ENCODE measurements at places on chromosomes 1 and 21.

DNA sequence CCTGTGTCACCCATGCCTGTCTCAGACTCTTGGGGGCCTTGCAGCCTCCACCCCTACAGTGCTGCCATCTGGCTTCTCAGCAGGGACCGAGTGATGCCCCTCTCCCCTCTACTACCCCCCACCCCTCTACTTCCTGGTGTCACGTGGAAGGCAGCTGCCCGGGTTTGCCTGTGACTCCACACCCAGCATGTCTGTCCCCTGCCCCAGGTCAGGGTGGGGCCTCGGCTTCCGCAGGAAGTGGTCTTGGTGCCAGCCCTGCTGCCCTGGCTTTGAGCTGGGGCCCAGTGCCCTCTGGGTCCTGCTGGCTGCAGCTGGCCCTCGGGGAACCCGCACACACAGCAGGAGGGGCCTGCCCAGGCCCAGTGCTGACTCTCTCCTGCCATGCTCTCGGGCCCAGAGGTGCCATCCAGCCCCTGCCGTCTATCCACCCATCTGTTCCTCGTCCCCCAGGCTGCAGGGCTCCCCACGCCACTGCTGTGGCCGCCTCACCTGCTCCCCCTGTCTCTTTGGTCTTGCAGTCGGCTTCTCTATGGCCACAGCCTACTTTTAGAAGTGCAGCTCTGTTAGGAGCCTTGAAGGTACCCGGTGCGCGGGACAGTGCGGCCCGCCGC, 24.0 kb downstream of the PLCH2 start:
- DNase-seq, result no peak

- no peak for DNase-seq
These were observed 54.9 kb downstream of the SLC30A7 start for GRCh38 chr1:100950781-100951180.

- DNase-seq, result peak; percentile 47
These were observed 43.7 kb upstream of the IVNS1ABP start for GRCh38 chr1:185360714-185361113.

GRCh38 chr1:23810818-23811540, 10.4 kb upstream of the GALE start:
- no peak for DNase-seq

DNA sequence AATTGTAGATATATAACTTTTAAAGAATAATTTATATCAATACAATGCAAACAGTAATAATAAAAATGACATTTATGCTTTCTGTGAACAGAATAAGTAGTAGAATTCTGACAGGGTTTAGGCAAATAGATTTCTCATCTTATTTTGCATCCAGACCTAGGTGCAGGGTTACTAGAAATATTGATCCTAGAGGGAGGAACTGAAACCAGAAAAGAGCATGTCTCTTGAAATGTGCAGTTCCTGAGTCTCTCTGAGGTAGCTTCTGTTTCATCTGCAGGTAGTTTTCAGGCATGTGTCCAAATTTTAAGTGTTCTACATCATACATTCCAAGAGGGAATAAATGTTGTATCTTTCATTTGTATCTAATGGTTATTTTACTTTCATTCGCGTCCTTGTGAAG, 631.9 kb upstream of the ADGRL4 start:
- no peak for DNase-seq

DNA sequence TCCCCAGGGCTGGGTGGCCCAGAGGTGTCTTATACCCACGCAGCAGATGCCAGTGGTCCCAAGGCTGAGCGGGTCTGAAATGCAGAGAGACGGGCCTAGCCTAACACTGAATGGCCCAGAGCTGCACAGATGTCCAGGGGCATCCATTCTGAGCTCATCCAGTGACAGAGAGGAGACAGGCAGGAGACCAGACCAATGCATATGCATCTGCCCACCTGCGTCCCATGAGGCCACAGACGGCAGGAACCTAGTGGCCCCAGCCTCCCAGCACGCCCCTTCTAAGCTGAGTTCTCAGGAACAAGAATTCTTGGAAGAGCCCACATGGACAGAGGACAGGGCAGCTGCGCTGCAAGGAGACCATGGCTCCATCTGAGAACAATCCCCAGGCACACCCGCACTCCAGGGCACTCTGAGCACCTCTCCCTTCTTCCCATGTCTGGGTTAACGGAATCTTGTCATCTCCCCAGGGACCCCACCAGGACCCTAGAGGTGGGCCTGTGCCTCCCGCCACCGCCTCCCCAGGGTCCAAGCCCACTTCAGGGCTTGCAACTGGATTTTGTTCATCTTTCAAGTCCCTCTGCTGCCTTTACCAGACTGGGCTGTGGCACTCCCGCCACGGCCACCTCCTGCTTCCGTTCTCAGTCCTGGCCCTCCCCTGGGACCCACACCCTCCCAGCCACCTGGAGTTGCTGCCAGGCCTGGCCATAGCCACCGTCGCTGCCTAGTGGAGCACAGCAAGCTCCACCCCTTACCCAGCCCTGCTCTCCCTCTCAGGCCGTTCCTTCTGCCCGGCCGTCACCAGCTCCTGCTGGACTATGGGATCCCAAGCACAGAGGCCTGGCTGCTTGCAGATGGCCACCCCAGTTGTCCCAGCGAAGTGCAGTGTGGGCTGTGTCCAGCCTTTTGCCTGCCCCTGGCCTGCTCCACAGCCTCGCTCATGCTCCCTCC, 3.3 kb downstream of the WNT3A start:
- DNase-seq, result no peak

DNA sequence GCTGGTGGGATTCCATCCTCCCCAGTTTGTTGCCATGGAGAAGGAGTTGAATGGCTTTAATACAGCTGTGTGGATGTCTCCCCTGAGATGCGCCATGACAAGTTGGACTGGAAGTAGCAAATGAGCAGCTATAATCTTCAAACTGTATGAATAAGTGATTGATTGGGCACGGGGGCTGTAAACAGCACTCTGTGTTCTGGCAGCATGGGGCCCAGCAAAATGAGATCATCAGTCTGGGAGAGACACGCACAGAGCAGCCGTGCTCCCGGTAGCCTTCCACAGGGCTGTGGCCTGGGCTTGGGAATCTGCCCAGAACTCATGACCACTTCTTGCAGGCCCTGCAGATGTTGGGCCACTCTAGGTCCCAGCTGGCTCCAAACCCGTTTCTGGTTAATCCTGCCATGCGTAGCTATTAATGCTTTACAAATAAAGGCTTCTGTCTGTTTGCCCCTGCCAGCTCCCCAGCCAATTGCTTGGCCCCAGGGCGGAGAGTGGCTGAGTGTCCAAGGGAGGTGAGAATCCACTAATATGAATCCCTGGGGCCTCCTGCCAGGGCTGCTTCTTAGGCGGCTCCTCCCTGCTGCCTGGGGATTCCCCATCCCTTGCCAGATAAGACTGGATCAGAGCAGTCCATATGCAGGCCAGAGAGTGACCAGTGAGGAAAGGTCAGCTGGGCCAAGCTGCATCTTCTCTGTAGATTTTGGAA, 642.9 kb downstream of the AJAP1 start:
- no peak for DNase-seq

- no peak for DNase-seq
These were observed 47.1 kb downstream of the GPR88 start for GRCh38 chr1:100584761-100585745.

DNA sequence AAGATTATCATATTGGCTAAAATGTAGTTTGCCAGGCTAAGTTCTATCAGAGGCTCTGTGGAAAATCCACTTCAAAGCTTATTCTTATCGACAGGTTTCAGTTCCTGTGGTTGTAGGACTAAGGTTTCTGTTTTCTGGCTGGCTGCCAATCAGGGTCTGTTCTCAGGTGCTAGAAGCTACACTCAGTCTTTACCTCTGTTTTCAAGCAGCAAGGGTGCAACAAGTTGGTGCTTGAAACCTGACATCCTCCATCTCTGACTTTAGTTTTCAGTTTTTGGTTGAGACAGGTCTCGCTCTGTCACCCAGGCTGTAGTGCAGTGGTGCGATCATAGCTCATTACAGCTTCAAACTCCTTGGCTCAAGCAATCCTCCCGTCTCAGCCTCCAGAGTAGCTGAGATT, 15.3 kb upstream of the TMCO2 start:
- no peak for DNase-seq

DNA sequence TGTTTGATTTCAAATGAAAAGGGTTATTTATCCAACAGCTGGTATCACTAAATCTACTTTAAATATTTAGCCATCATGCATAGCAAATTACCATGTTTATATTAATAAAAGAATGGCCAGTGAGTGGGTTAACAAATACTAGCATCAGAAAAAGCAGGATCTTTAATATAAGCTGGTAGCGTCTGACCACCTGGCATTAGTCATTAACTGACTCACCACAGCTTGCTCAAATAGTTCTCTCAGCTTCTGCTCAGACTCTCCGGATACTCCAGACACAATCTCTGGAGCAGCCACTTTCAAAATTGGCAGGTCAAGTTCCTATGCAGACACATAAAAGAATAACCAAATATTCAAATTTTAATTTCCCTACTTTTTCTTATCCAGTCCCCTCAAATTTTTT, 29.6 kb downstream of the NVL start:
- DNase-seq, result peak; percentile 34

- DNase-seq, result no peak
These were observed 556.4 kb downstream of the KIF26B start for GRCh38 chr1:245710961-245711903.

GRCh38 chr1:246791303-246791918, 67.2 kb downstream of the SCCPDH start:
- no peak for DNase-seq

- no peak for DNase-seq
These were observed 251.8 kb downstream of the CRB1 start for GRCh38 chr1:197519741-197520334.

DNA sequence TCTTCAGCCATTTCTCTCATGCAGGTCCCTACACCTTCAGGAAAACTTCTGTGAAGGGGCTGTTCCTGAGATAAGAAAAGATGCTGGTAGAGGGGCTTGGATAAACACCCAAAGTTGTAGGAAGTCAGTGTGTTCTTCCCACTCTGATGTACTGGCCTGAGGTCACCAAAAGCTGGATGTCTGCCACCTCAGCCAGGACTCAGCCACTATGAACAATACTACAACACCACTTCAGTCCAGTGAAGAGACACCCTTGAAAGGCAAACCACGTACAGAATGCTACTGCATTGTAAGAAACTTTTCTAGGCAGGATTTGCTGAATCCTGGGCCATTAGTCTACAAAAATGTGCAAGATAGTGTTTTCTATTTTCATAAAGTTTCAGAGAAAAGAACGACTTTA, 2.4 kb downstream of the PTPN14 start:
- DNase-seq, result no peak

DNA sequence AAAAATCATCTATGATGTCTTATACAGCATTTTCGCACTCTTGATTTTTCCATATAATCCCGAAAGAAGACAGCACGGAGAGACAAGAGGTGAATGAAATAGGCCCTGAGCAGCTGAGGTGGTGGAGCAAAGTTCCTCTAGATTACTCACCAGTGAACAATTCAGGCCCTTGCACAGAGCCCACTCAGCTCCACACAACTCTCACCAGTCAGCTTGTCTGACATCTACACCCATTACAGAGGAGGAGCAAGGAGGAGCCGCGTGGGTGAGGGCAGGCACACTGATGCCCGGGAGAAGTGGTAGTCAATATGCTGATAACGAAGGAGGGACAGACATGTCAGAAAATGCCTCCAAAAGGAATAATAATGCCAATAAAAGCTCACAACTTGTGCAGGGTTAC, 59.9 kb downstream of the DNM3 start:
- DNase-seq, result no peak

DNA sequence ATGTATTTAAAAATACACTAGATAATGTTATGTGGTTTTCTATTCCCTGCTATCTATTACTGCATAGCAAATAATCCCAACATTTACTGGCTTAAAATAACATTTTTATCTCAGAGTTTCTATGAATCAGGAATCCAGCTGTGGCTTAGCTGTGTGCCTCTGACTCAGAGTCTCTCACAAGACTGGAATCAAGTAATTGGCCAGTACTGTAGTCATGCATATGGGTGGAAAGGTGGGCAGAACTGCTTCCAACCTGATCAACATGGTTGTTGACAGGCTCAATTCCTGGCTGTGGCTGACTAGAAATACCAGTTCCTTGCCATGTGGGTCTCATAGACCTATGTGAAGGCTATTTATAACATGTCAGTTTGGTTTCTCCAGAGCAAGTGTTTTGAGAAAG, 131.8 kb downstream of the PDE4B start:
- DNase-seq, result peak; percentile 53

- DNase-seq, result no peak
These were observed 18.3 kb upstream of the NPHP4 start for GRCh38 chr1:6010554-6010953.

- DNase-seq, result peak; percentile 59
These were observed 18.7 kb upstream of the AK2 start for GRCh38 chr1:33055210-33056008.

GRCh38 chr1:82783044-82783443, 982.3 kb downstream of the ADGRL2 start:
- DNase-seq, result no peak

DNA sequence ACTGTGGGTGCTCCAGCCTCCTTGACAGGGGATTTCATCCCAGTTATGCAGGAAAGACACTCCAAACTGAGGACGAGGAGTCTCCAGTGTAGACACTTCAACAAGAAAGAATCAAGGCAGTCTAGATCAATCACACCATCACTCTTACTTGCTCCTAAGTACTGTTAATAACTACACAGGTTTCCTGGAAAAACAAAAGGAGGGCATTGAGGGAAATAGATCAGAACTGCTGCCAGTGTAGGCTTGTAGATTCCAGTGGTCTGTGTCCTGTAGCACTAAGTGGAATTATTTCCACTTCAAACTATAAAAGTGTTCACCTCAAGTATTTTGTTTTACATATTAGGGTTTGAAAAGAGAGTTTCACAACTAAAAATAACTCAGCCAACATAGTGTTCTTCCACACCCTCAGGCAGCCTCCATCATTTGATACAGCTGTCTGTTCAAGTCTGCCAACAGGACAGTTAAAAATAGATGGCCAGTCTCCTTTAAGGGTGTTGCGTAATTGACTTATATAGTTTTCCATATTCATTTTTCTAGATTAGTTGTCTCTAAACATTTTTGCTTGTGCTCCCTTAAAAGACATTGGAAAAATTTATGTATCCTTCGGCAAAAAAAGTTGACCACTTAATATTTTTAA, 32.0 kb upstream of the AGL start:
- DNase-seq, result no peak

- DNase-seq, result no peak
These were observed 55.9 kb downstream of the RAP1GAP start for GRCh38 chr1:21613072-21613867.

GRCh38 chr1:228979774-228980173, 244.5 kb downstream of the RHOU start:
- no peak for DNase-seq

- DNase-seq, result no peak
These were observed 4.0 kb downstream of the SHISAL2A start for GRCh38 chr1:52636721-52637695.

- no peak for DNase-seq
These were observed 368.3 kb upstream of the C1orf174 start for GRCh38 chr1:4268262-4268888.

DNA sequence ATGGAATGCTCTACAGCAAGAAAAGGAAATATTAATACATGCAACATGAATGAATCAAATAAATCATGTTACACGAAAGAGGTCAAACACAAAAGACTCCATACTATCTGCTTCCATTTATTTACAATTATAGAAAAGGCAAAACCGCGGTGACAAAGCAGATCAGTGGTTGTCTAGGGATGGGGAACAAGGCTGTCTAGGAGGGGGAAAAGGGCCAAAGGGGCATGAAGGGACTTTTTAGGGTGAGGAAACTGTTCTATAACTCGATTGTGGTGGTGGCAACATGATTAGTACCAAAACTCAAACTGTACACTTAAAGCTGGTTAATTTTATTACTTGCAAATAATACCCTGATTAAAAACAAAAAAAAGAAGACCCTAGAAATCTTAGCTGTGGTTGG, 20.6 kb downstream of the CAPZB start:
- no peak for DNase-seq

Data from HS-27A (cell line).